ENCODE measurements at places on chromosomes 2 and 18.

GRCh38 chr18:49721981-49722380, 91.4 kb downstream of the ACAA2 start:
- no peak for DNase-seq

- DNase-seq: no peak
These were observed 147.4 kb downstream of the CERS6 start for GRCh38 chr2:168603439-168603961.

DNA sequence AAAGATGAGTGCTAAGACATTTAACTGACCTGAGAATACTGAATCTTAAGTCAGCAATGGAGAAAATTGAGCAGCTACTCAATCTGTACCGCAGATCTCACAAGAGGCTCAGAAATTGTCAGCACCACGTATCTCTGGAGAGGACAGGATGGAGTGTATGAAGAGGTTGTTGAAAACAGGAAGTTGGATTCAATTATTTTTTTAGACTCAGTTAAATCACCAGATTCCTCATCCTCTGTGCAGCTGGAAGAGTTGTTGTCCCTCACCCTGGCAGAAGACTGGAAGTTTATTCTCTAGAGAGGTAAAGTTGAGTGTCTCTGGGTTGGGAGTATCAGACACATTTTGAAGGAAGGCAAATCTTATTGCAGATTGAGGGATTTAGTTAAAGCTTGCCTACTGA, 114.9 kb upstream of the NT5C1B start:
- DNase-seq: no peak

- no peak for DNase-seq
These were observed 90.1 kb downstream of the ACVR1 start for GRCh38 chr2:157785866-157786662.

DNA sequence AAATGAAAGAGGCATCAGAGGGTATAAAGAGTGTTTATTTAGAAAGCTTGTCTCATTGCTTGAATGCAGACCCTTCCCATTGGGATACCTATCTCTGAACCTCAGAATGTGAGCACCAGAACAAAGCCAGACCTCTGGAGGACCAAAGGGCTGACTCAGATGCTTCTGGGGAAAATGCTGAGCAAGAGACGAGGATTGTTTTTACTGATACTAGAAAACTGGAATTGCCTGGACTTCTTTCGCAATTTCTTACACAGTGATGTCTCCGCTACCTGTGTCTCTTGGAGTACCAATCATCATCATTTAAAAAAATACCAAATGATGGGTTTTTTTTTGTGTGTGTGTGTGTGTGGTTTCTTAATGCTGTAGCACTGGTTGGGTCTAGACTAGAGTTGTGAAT, 55.6 kb upstream of the CCDC85A start:
- peak; percentile 44 for DNase-seq

- DNase-seq: no peak
These were observed 50.1 kb upstream of the LPIN2 start for GRCh38 chr18:3062798-3063680.

- DNase-seq: peak; percentile 29
These were observed 2.3 kb upstream of the PLEKHH2 start for GRCh38 chr2:43634604-43635306.

GRCh38 chr2:48364100-48364499, 165.9 kb upstream of the STON1 start:
- no peak for DNase-seq

DNA sequence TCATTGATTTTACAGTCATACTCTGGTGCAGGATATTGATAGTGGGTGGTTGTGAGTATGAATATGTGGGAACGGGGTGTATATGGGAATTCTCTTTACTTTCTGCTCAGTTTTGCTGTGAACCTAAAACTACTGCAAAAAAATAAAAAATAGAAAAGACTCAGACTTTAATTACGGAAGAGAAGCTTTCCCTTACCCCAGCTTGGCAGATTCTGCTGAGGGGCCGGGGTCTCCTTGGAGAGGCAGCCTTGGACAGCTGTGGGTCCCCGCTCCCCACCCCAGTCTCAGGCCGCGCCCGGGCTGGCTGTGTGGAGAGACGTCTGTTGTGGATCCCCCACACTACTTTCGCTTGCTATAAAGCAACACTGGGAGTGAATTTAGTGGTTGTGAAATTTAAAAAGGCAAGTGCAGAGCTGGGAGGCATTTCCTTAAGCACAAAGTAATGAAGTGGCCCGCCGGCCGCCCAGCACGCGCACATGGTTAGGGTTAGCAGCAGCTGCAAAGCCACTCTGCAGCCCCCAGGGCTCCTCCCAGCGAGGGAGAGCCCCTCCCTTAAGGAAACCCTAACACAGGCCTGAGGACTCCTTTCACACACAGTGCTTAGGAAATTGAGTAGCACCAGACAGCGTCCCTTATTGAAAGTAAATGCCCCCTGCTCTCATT, 102.4 kb downstream of the DDX1 start:
- no peak for DNase-seq

DNA sequence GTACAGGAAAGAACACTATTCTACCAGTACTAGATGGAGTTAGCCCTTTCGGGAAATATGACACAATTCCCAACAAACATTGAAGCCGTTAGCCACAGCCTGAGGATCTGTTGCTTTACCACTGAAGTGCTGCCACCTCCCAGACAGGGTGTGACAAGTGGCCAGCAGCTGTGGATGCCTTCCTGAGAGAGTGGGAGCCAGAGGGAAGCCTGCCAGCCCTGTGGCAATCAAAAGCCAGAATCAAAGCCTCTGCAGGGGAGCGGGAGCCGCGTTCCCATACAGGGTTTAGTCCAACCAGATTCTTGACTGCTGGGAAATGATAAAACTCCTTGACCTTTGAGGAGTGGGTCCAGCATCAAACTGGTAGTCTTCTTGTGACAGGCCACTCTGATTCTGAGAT, 38.0 kb downstream of the SLC4A1AP start:
- DNase-seq: no peak

DNA sequence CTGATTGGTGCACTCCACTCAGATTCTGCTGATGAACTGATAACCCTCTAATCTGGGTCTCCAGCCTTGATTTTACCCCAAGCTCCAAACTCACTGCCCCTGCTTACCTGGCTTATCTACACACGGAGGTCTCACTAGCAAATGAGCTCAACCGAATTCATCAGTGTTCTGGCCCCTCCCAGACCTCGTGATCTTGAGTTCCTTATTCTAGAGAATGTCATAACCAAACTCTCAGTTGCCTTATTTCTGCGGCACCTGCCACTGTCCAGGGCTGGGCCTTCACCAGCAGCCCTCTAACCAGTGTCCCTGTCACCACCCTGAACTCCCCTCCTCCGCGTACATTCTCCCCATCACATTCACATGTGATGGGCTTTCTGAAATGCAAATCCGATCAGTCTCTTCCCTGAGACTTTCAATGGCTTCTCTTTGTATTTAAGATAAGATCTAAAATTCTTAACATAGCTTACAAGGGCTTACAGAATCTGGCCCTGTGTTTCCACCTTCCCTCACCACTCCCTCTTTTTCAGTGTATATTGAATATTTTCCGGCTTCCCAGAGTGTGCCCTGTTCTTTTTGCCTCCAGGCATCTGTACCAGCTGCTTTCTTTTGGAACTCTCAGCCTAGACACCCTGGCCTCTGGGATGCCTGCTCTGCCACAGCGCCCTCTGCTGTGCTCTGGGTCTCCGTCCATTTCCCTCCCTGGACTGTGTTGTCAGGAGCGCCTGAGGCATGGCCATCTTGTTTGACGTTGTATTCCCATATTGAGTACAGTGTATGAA, 31.1 kb downstream of the NAB1 start:
- no peak for DNase-seq

DNA sequence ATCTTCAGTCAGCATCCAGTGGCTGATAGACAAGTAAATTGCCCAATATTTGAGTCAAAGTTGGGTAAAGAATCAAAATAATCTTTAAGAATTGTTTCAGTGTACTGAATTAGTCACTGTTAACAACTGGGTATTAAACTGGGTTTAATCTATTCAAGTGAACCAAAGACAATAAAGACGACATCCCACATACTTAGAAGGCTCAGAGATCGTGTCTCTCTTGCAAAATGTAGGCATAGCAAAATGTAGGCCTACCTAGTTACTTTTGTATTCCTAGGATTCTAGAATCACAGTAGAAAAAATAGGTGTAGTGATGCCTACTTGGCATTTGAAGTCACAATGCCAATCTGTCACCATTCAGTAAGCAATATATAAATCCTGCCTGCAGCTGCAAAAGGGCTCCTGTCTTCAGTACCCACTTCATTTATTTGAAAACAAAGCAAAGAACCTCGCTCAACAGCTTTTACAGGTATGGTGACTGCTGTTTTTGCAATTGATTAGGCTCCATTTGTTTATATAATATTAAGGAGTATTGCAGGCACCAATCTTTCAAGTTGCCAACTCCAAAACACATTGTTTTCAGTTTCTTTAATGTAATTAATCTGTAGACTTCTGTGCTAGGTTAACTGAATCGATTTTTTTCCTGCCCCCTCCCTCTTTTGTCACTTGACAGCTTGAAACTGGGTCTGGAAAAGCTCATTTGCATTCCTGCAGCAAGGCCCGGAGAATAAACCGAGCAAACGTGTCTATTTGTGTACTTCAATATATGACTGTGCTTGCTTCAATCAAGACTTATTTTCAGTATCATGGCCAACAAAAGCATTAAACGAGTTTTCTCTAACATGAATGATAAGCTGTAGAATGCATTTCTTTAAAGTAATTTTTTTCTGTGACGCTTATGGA, 1074.9 kb downstream of the TDRD15 start:
- DNase-seq: no peak

DNA sequence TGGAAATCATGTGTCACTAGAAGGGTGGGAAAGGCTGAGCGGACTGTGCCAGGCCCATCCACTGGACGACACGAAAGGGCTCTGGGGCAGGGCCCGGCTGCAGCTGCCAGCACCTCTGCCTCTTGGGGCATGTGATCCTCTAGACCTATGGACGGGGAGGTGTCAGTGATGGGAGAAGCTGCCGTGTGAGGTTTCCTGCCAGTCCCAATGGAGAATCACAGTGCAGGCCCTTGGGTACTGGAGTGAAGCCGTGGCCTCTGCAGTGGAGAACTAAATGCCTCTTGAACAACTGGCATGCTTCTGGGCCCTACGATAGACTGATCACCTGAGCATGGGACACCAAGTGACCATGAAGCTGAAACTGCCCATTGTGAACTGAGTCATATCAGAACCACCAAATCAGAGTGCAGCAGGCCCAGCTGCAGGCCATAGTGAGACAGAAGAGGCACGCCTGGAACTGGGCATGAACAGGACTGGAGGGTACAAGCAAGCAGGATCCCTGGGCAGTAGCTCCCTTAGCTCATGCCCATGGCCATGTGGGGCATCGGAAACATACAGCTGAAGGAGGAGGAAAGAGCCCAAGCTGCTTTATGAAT, 18.8 kb upstream of the RHOB start:
- no peak for DNase-seq

Data from NCI-H1930 (cell line).